ENCODE measurements at places on chromosomes 4 and X. TPM values are rescaled to one million over a fixed set of nuclear protein-coding genes. Genes with fewer than 3 reads are reported as not detected.

The MAP9 gene
- 18.7 TPM for total RNA-seq

The TEX13B gene
- not detected for total RNA-seq

The GABRA4 gene
- total RNA-seq, result 0.38 TPM

The FRAS1 gene
- total RNA-seq, result 0.59 TPM

The ADGRG4 gene
- 0.05 TPM for total RNA-seq

The ACE2 gene
- not detected for total RNA-seq

The RHOXF2 gene
- 0.18 TPM for total RNA-seq

The C4orf54 gene
- 0.13 TPM for total RNA-seq

The BEX2 gene
- total RNA-seq, result 115 TPM

The TRAM1L1 gene
- total RNA-seq, result 6.5 TPM

The PDE6B gene
- total RNA-seq, result 2.4 TPM

DNA sequence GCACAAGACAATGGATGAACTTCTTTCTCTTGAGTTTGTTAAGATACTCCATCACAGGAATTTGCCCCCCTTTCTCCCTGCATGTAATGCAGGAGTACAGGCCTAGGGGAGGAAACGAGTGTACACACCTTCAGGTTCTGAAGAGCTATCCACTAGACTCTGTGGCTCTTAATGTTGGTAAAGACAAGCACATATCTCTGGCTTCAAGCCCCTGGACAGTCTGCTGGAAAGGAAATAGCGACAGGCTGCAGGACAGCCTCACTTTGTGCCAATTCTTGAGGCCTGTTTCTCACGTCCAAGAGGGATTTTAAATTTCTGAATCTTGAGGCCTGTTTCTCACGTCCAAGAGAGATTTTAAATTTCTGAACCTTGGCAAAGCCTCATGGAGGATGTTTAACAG, 87.1 kb downstream of the RLIM start:
- no peak for ATAC-seq

GRCh38 chr4:83536362-83537272, 709 bp downstream of the GPAT3 start:
- ATAC-seq, result peak; percentile 27

GRCh38 chrX:9072281-9072680, 38.4 kb upstream of the FAM9B start:
- no peak for ATAC-seq

DNA sequence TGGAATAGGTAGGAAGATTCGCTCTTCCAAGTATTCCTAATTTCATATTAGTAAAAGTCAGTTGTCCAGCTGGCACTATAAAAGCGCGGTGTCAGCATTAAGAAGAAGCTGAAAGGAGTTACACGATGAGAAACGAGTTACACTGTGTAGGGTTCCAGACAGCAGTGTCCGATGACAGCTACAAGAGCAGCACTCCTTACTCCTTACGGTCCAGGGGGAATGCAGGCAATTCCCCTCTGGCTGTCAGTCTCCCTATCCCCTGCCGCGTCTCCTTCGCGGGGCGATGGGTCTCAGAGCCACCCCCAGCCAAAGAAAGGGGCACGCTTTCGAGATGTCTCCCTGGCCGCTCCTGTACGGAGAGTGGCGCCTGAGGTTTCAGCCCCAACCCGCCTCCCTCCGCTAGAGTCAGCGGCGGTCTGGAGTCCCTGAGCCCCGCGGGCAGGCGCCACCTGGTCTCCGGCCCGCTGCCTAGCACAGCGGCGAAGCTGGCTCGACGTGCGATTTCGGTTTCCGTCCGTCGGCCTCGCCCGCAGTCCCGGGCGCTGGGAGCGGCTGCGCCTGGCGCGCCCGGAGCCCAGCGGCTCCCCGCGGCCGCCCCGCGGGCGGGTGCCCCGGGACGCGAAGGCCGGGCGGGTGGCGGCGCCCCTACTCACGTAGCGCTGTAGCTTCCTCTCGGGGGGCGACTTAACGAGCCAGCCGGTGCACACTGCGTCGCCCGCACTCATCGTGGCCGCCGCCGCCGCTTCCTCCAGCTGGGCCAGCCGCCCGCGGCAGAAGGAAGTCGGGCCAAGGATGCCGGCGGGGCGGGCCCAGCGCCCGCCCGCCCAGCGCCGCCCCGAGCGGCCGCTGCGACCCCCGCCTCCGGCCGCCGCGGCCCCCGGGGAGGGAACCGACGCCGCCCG, at the start of gene GAB3:
Gene GAB3 (minus strand): TSS at position 777 of the 902 bp plus-strand sequence. CDS start 52 bp downstream, at position 725.
- ATAC-seq, result peak; percentile 55

DNA sequence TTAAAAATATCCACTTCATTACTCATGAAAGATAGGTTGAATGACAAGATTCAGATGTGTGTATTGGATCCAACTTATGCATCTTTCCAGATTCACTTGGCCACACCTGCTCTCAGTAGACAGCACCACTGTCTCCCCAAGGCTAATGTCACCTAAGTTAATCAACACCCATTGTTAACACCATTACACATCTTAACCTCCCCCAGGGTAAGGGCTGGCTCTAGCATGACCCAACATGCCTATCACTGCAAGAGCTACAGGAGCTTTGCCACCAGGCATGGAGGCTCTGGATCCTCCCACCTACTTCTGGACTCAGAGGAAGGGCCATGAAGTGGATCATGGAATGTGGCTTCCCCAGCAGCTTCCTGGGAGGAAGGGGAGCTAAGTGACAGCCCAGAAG, 32.8 kb upstream of the LSM6 start:
- ATAC-seq, result peak; percentile 32

DNA sequence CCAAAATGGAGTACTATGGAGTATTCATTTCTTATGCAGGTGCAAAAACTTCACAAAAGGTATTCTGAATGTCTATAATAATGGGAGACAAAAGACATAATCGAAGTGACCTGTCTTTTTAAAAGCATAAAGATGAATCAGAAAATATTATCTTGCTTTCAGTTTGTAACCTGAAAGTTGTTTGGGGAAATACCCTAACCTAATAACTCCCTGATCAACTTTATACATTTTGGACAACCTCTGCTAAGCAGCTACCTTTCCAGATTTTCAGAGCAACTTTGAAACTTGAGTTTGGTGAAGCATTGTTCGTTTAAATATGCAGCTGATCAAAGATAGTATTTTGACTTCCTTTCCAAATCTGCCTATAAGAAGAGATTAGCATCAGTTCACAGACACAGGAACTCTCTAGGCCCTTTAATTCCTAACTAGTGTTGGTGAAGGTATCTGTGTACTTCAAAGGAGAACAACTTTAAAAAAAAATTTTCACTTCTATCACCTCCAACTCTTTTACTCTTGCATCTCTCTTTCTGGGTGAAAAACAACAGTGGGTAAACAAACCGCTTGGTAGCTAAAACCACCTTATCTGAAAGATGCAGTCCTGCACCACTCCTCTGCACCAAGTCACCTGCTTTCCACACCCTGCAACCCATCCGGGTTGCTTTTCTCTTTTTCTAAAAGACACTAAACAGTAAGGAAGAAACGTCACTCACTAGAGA, 26.5 kb downstream of the CD40LG start:
- no peak for ATAC-seq

- no peak for ATAC-seq
Measured at GRCh38 chr4:79340568-79340967, 14.7 kb upstream of the NAA11 start.

- peak; percentile 65 for ATAC-seq
Measured at GRCh38 chrX:102712981-102713625, 855 bp downstream of the GPRASP2 start.

- no peak for ATAC-seq
Measured at GRCh38 chrX:3522101-3522650, 175.7 kb upstream of the MXRA5 start.

DNA sequence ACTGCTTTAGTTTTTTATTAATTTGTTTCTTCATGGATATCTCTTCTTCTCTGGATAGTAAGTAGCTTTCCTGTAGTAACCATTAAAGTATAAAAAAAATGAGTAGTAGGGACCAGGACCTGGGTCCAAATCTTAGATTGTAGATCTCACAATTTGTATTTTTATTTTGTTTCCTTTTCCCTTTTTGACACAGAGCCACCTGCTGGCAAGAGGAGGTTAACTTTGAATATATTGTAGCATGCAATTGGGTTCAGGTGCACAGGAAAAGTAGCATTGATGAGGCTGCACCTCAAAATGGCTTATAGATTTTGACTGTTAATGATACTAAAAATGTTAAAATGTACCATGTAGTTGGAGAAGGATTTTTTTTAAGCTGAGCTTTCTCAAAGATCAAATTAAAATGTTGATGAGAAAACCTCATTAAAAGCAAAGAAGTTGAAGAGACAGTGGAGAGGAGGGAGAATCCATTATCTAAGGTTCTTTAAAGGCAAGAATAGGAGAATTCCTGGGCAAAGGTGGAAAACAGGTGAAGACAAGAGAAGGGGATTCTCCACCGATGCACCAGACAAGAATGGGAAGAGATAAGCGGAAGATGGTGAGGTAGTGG, 48.3 kb upstream of the HPGDS start:
- ATAC-seq, result no peak

- ATAC-seq, result no peak
Measured at GRCh38 chr4:157988641-157989040, 184.2 kb downstream of the GASK1B start.

DNA sequence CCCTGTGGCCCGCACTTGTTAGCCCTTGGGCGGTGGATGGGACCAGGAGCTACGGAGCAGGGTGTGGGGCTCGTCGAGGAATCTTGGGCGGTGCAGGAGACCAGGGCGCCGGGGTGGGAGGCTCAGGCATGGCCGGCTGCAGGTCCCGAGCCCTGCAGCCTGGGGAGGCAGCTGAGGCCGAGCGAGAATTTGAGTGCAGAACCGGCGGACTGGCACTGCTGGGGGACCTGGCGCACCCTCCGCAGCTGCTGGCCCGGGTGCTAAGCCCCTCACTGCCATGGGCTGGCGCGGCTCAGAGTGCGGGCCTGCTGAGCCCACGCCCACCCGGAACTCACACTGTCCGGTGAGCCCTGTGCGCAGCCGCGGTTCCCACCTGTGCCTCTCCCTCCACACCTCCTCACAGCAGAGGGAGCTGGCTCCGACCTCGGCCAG, 73.6 kb upstream of the TLL1 start:
- no peak for ATAC-seq

DNA sequence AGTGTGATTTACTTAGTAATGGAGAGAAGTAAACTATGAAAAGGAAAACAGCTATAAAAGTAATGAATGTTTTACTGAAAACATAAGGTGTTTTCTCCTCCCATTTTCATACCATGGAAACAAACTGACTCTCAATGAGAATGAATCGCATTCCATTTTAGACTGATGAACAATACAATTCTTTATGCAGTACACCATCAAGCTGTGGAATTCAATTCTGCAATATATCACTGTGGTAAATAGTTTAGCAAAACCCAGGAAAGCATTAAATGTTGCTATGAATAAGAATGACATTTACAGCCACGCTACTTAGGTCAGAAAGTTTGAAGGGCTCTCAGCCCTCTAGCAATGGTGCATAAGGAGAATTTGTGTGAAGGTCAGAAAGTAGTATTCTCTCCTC, 7.4 kb downstream of the DCAF8L2 start:
- ATAC-seq, result no peak

GRCh38 chrX:149567621-149568417, 18.1 kb upstream of the HSFX3 start:
- no peak for ATAC-seq

GRCh38 chrX:148878371-148878770, 378.0 kb downstream of the AFF2 start:
- no peak for ATAC-seq

DNA sequence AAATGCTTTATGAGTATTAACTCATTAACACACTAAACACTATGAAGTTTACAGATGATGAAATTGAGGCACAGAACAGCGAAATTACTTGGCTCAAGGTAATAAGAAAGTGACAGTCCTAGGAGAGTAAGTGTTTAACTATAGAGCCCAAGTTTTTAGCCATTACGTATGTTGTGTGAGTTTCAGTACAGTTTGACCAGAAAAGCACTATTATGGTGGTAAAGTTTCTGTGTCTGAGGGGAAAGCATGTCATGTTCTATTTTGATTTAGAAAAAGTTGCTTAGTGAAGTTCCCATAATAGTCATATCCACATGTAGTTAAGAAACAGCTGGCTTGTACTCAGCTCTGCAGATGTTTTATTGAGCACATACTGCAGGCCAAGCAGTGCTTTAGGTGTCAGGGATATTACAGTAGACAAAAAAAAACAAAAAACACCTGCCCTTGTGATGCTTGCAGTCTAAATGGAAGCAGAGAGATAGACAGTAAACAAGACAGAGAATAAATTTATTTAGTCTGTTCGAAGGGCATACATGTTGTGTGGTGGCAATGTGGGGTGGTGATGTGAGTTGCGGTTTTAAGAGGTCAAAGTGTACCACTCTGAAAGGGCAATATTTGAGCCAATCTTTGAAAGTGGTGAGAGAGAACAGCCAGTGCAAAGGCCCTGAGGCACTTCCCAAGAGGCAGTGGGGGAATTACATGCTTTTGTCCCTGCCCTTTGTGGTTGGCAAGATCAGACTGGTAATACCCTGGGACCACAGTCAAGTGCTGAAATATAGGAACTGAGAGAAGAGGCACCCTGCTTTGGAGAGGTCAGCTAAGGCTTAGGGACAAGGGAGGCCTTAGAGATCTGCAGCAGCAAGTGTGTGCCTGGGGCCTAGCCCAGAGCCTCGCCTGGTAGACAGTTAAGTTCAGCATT, 6.2 kb downstream of the TMEM131L start:
- no peak for ATAC-seq

- no peak for ATAC-seq
Measured at GRCh38 chr4:162285753-162286152, 122.0 kb upstream of the FSTL5 start.

- ATAC-seq, result no peak
Measured at GRCh38 chr4:138981930-138982390, 33.6 kb upstream of the NOCT start.

- ATAC-seq, result no peak
Measured at GRCh38 chrX:120457766-120458180, 11.3 kb downstream of the LAMP2 start.

- peak; percentile 83 for ATAC-seq
Measured at GRCh38 chrX:16666541-16666940, 16.6 kb downstream of the S100G start.

GRCh38 chr4:164536814-164537213, 217.1 kb upstream of the SMIM31 start:
- ATAC-seq, result peak; percentile 98

- ATAC-seq, result no peak
Measured at GRCh38 chr4:109044431-109044830, 258.0 kb downstream of the COL25A1 start.

DNA sequence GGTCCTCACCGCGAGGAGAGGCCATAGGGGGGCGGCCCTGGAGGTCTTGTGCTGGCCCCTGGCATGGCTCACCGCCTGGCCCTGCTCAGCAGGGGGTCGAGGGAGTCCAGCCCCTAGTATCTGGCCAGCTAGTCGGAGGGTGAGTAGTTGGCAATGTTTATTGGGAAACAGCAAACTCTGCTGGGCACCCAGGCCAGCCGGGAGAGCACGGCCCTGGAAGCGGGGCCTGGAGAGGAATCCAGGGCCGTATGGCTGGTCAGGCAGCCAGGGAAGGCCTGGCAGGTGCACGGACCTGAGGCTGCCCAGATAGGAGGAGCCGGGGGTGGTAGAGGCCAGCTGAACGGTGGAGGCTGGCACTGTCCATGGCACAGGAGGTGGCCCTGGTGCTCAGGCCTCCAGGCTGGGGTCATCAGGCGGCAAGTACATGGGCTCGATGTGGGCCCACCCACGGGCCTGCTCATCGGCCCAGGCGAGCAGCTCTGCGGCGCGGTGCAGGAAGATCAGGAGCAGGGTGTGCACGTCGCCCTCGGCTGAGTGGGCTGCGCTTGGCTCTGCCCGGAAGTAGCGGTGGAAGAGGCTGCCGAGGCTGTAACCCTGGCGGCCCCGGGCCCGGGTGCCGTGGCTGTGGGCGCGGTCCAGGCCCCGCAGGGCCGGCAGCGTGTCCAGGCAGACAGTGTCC, 1.4 kb downstream of the TREX2 start:
- no peak for ATAC-seq

Measured in motor neuron (in vitro differentiated cells).